ENCODE measurements at places on chromosomes 6 and 20.

DNA sequence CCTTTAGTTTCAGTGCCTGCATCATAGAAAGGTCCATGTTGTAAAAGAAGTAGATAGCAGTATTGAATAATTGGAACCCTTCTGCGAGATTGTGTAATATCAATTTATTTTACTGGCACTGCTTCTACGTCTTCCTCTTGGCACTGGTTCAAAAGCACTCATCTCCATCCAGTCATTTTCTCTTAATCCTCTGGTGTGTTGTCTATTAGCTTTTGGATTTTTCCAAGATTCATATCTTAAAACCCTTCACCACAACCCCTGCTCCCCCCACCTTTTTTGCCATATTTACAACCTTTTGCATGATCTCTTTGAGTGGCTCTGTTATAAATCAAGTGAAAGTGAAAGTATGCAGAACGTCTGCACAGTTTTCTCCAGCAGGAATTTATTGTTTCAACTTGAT, 76.6 kb upstream of the HSF2 start:
- DNase-seq, result peak; percentile 9

- no peak for DNase-seq
Measured at GRCh38 chr6:6599468-6599873, 11.0 kb downstream of the LY86 start.

- DNase-seq, result no peak
Measured at GRCh38 chr20:257419-257818, at the start of gene DEFB132. TSS of gene DEFB132 (plus strand) at chr20:257724. CDS start at chr20:257779, 55 bp downstream.

- no peak for DNase-seq
Measured at GRCh38 chr6:47919875-47920274, 138.0 kb downstream of the OPN5 start.

DNA sequence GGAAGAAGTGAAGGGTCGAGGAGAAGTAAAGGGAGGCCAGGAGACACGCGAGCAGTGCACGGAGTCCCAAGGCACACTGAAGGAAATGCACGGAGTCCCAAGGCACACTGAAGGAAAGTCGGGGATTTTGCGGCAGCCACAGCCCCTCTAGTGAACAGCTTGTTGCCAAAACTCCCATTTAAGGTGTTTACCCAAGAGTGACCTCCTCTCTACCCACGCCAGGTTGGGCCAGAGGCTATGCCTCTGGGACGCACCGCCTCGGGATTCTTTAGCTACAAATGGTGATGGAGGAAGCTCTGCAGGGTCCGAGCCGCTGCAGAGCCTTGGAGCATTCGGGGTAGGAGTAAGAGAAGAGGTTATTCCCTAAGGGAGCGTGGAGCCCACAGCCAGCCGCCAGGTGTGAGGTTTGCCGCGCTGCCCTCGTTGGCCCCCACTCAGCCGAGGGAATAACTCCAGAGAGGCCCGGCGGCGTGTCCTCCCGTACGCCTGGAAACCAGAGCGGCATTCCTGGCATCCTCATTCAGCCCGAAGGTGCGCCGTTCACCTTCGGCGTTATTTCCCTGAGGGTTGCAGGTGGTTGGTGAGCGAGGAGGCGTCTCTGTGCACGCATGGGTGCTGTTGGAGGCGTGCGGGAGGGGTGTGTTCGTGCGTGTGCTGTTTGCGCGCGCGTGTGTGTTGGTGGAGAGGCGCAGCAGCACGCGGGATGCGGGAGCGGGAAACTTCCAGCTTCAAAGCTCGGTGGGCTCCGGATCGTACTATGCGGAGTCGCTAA, 3.4 kb upstream of the MAFB start:
- DNase-seq, result no peak

GRCh38 chr6:38636027-38636426, 3.7 kb downstream of the BTBD9 start:
- no peak for DNase-seq

Measured in fibroblast of lung (primary cell).